Suprapubic skin (tissue), 4 donors: ENCODE measurements at places on chromosomes 5 and 9.

DNA sequence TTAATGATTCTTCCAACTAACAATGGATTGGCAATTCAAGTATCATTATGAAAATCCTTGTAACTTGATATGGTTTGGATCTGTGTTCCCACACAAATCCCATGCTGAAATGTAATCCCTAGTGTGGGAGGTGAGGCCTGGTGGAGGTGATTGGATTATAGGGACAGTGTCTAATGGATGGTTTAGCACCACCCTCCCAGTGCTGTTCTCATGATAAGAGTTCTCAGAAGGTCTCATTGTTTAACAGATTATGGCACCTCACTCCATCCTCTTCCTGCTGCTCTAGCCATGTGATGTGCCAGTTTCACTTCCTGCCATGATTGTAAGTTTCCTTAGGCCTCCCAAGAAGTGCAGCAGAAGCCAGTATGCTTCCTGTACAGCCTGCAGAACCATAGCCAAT lies 1116.2 kb upstream of the EDIL3 start:
- DNase-seq = no peak

GRCh38 chr9:108526518-108526917 lies 329.3 kb downstream of the ACTL7B start:
- DNase-seq = no peak

- DNase-seq = no peak
These were observed 802 bp downstream of the APBB3 start for GRCh38 chr5:140563596-140563995.

GRCh38 chr5:55929020-55929799 lies 65.6 kb downstream of the IL6ST start:
- peak; percentile 60 for DNase-seq

GRCh38 chr5:35820735-35821134 lies 36.0 kb upstream of the IL7R start:
- no peak for DNase-seq

GRCh38 chr5:121055586-121055985 lies 591.5 kb downstream of the PRR16 start:
- DNase-seq = no peak

DNA sequence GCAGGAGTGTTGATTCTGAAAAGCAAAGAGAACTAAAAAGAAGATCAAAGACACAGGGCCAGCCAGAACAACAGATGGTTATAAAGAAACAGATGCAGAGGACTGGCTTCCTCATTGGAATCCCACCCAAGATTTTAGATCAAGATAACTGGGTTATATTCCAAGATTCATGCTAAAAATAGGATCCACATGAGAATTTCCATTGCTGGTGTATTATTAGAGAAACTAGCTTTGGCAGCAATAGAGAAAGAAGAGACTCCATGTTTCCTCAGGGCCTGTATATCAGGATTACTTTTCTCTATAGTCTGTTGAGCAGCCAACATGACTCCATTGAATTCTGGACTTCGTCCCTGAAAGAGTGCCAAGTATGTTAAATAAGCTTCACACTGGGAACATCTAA lies 367.3 kb downstream of the TUSC1 start:
- no peak for DNase-seq
